ENCODE measurements at places on chromosomes 2 and 18.

DNA sequence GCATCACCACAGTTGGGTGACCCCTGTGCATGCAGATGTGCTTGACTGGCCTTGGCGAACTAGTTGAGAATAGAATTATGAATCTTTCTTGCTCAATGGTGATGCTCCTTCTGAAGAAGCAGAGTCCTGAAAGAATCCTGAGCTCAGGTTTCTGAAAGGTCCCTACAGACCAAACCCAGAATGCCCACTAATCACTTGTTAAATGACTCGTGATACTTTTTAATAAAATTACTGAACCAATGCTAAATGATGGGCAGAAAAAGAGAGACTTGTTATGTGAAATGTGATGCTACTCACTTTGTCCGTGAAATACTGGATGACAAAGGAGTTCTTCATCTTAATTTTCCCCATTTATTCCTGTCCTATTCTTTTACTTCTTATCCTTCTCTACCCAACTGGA lies 263.5 kb upstream of the LRRTM1 start:
- DNase-seq: no peak

DNA sequence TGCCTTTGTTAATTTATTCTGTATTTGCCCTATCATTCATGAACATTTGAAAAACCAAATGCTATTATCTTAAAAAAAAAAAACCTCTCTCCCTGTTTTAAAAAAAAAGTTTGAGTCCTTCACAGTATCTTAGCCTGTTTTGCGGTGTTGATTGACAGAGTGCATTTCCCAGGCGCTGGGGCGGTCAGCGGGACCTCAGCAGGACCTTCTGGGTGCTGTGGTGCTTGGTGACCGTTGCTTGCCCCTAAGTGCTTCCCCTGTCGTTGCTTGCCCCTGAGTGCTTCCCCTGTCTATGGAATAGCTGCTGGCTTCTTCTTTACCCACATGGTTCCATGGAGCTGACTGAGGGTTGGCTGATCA lies 12.1 kb downstream of the ATP6V1C2 start:
- DNase-seq: no peak

- no peak for DNase-seq
Observed at GRCh38 chr2:144154205-144154604, 365.7 kb downstream of the ZEB2 start.

GRCh38 chr18:50632895-50633515 lies 73.1 kb downstream of the MAPK4 start:
- DNase-seq: no peak

Data from NCI-H748 treated with DMSO at 0.1 percent for 48 hours (cell line).